ENCODE measurements at places on chromosomes 3 and 15.

DNA sequence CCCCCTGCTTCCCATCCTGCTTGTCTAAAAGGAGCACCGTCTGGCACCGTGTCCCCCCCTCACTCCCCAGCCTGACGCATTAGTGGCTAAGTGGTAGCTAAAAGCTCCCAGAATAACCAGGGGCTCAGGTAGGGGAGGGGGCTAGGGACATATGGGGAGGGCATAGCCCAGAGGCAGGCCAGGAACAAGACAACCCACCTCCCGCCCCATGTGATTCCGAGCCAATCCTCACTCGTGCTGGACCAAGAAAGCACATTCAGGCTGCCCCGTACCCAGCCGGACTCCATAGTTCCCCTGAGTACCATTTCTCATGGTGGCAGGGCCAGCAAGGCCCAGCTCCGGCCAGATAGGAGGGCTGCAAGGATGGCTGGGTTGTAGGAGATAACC is 11.5 kb downstream of the SEMA7A start:
- no peak for DNase-seq

DNA sequence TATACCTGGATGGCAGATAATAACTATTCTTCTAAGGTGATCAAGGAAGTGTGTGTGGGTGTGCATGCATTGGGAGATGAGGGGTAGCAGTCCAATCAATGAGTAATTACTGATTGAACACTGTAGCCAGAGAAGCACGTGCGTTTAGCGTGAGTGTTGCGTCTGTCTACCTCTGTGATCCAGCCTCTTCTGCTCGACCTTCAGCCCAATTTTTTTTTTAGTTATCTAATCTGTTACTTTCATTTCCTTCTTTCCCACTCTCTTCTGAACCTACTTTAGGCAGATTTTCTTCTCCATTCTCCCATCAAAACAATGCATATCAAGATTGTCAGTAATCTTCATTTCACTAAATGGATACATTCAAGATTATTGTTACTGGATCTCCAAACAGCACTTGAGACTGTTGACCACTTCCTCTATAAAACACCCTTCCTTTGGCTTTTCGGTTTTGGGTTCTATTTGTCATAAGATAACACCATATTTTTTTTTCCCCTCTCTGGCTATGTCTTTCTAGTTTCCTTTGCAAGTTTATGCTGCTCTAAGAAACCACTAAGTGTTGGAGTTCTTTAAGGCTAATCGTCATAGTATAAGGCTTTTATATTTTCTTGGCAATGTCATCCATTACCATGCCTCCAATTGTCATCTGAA is 41.0 kb downstream of the MCTP2 start:
- no peak for DNase-seq

DNA sequence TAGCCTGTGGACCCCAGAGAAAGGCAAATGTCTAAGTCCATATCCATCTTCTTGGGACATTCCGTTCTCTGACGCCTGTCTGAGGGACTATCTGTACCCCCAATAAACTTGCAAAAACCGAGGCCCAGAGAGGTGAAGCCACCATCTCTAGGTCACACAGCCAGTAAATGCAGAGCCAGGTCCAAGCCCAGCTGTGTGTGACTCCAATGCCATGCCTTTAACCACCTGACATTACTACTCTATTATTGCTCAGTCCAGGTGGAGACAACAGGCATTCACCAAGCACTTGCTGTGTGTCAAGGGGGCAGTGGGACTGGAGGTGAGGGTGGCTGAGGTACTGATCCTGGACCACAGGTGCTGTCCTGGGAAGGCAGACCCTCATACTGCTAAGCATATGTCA is 25.4 kb downstream of the CYP8B1 start:
- no peak for DNase-seq

- no peak for DNase-seq
Measured at GRCh38 chr15:78304216-78305066, 5.0 kb upstream of the SKIC8 start.

- DNase-seq: no peak
Measured at GRCh38 chr3:49406571-49407565, 4.9 kb downstream of the RHOA start.

DNA sequence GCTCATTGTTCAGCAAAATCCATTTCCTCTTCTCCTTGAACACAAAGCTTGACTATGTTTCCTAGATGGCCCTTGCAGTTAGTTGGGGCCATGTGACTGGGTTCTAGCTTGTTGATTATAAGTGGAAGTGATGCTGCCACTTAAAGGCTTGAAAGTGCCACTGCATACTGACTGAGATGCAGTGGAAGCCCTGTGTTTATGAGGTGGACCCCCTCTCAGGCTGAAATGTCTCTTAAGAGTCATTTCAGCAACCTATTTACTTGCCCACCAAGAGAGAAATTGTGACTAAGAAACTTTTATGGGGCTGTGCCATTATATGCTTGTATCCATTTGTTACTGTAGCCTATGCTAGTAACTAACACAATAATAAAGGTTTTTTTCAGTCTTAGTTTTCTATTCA is 8.4 kb upstream of the ANP32A start:
- no peak for DNase-seq

DNA sequence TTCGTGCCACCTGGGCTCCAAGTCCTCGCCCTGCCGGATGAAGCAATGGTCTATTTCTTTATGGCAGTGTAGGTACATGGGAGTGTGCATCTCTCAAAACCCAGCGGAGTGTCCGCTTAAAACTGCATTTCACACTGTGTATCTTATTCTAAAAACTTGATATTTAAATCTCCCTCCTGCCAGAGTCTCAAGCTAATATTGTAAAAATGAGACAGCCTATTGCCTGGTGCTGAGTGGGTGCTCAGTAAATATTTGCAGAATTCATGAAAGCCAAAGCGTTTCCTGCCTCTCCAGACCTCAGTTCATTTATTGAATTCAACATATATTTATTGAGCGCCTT is 330 bp upstream of the TBC1D2B start:
- DNase-seq: no peak

- DNase-seq: no peak
Measured at GRCh38 chr3:113659101-113659541, 37.3 kb downstream of the USF3 start.

- DNase-seq: no peak
Measured at GRCh38 chr15:62647843-62648505, 394.6 kb upstream of the TPM1 start.

- DNase-seq: no peak
Measured at GRCh38 chr3:75985432-75985831, 200.1 kb upstream of the ZNF717 start.

DNA sequence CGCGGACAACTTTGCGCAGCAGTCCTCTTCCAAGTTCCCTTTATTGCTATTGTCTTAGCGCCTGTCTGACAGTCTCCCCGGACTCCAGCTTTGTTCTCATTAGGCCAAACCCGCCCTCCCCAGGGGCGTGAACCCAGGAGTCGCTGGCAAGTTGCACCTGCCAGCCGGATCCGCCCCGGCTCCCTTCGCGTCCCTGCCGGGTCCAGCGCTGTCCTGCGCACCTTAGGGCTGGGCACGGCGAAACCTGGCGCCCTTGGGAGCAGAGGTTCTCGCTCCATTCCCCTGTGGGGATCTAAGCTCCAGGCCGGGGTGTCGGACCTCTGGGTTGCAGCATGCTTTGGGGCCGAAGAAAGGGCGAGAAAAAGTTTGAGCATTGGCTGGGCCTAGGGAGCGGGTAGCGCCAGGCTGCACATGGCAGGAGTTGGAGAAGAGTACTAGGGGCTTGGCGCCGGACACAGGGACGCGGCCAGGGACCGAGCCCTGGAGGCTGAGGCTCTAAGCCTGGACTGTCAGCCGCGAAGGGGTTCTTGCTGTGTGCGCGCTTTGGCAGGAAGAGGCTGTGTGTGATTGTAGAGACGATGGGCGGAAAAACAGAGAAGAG is 335.1 kb upstream of the THRB start:
- no peak for DNase-seq

DNA sequence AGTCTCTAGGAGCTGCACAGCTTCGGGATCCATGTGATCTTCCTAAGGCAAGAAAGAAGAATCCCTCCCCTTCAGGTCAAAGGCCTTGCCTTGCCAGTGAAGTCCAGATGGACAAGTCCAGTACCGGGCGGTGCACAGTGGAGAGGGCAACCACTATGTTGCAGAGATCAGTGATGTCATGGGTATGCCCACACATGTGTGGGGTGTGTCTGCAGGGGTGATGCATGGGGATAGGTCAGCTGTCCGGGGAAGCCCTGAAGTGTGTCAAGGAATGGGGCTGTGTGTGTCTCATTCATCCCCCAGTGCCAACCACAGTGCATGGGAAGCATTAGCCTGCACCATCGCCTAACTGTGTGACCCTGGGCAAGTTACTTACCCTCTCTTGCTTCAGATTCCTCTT is 66.5 kb downstream of the TLE3 start:
- no peak for DNase-seq

GRCh38 chr3:64970634-64971033 is 282.8 kb upstream of the ADAMTS9 start:
- DNase-seq: no peak

DNA sequence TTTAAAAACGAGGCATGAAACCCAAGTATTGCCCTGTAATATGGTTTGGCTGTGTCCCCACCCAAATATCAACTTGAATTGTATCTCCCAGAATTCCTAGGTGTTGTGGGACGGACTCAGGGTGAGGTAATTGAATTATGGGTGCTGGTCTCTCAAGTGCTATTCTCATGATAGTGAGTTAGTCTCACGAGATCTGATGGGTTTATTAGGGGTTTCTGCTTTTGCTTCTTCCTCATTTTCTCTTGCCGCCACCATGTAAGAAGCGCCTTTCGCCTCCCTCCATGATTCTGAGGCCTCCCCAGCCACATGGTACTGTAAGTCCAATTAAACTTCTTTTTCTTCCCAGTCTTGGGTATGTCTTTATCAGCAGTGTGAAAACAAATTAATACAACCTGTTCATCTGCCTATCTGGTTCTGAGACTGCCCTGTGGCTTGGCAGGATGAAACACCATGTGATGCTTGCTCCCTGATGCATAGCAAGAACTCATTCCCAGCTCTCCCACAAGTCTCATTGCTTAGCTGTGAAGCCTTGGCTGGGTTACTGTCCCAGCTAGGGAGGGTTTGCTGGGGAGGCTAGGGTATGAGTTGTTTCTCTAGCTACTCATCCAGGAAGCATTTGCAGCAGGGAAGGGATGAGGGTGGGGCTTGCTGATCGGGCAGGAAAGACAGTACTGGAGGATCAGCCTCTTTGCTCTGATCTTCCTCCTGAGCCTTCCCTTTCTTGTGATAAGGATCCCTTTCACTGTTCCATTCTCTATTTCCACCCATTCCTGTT is 3.7 kb upstream of the SQOR start:
- DNase-seq: no peak

DNA sequence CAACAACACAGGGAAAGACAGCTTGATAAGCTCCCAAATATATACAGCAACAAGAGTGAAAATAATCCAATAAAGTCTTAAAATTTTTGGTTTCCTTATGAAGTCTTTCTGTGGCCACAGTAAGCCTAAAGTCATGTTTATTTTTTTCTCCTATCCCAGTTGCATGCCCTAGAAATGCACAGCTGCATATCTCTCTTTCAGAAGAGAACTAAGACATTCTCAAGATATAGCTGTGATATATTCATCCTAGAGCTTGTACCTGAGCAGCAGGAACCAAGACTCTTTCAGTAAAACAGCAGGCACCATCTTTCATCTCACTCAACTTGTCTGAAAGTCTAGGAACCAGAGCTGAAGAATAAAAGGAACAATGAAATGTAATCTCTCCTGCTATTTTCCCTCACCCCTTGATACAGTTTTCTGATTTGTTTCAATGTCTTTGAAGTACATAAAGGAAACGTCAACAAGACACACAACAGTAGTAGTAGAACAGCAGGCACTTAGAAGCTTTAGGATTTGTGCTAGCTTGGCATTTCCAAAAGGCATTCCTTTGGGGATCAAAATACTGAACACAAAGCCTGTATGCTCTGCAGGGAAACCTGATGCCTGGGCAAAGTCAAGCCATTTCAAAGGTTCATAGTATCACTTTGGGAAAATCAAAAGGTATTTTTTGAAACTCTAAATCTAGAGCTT is 536.8 kb downstream of the PYDC2 start:
- DNase-seq: no peak

DNA sequence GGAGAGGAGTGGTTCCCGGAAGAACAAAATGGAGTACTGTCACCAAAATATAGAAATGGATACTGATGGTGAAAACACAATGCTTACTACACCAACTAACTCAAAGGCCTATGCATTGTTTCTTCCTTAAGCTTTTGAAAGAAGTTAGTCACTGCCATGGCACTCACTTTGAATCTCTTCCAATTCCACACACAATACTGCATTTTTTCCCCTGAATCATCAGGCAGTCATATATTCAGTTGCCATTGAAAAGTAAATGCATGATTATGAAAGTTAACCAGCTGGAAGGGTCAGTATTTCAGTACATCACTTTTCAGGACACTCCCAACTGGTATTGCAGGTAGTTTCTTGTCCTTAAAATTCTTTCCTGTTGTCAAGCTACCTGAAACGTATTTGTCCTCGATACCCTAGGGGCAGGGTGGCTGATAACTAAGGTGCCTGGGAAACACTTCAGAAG is 9.0 kb upstream of the LRRFIP2 start:
- DNase-seq: no peak

GRCh38 chr15:88607951-88608350 is 13.2 kb upstream of the AEN start:
- no peak for DNase-seq
